ENCODE measurements at places on chromosomes 6 and 20.

- peak; percentile 78 for DNase-seq
Observed at GRCh38 chr20:50980851-50981713, 22.5 kb downstream of the MOCS3 start.

DNA sequence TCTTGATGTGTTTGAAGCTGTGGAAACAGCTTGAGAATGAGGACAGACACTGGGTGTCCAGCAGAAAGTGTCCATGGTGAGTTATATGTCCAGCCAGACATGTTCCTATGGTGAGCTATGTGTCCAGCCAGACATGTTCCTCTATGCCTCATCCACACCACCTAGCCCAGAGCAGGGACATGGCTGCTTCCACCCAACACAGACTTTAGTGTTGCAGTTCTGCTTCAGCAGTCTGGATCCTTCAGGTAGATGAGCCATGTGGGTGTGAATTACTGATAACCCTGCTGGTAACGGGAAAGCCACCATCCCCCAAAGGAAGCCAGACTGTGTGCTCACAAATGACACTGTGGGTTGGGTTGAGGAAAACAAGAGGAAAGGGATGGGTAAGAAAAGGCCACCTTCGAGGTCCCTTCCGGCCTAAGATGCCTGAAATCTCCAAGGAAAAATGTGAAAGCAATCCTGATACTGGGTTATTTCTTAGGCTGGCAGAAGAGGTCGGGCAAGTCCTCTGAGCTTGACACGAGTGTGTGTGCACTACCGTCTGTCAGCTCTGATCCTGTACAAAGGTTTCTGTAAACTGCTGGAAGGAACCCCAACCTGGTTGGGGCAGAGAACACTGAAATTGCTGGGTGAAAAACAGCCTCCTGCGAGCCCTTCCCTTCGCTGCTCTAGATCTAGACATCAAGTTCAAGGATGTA is 77.8 kb downstream of the NINL start:
- no peak for DNase-seq

- DNase-seq, result no peak
Observed at GRCh38 chr20:54382419-54382818, 93.0 kb upstream of the DOK5 start.

DNA sequence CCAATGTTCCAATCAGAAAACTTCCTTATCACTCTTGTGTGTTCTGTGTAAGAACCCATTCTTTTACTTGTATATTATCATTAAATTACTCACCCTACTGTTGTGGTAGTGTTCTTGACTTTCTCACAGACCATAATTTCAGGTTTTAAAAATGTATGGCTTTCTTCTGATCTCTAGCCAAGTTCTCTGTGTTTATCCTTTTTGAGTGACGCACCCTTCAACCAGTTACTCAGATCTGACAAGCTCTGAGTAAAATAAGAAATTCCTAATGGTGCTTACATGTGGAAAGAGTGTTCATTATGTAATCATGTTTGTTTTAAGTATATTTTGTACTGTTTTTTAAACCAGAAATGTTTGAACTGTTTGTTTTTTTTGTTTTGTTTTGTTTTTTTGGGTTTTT is 11.0 kb downstream of the TBPL1 start:
- DNase-seq, result peak; percentile 78

DNA sequence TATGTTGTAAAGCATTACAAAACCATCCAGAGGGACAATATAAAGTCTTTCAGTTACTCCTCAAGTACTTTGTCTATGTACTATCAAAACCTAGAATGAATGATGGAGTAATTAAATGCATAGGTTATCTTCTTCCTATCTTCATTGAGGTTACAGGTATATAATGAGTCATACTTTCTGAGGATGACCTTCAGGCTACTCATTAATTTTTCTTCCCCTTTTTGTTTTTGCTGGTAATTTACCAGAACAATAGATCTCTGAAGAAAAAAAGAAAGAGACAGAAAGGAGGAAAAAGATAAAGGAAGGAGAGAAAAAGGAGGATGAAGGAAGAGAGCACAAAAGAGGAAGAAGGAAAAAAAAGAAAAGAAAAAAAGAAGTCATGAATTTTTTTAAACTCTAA is 398.4 kb downstream of the TBC1D32 start:
- DNase-seq, result no peak

GRCh38 chr20:1868856-1869255 is 26.4 kb upstream of the SIRPA start:
- DNase-seq, result peak; percentile 32

GRCh38 chr6:167497428-167498056 is 172.7 kb downstream of the TTLL2 start:
- no peak for DNase-seq

DNA sequence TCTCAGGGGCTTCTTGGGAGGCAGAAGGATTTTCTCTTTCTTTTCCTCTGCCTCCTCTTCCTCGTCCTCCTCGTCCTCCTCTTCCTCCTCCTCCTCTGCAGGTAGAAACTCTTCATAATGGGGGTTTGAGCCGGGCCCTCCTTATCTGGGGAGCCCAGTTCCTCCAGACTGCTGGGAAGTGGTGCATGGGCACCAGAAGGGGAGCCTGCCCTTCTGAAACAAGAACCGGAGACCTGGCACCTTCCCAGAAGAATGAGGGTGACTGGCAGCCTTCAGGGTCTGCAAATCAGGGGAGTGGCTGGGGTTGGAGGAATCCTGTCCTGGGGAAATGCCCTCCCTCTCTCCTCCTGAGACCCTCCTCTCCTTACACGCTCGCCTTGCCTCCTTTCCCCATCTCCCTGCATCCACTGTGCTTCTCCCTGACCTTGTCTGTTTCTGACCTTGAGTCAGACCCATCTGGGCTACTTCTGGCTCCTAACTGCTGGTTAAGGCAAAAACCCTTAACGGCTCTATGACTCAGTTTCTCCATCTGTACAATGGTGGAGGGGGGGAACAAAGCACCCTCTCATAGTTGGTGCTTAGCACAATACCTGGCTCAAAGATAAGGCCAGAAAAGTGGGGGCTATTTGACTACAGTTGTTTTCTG is 1.7 kb downstream of the TULP1 start:
- no peak for DNase-seq

DNA sequence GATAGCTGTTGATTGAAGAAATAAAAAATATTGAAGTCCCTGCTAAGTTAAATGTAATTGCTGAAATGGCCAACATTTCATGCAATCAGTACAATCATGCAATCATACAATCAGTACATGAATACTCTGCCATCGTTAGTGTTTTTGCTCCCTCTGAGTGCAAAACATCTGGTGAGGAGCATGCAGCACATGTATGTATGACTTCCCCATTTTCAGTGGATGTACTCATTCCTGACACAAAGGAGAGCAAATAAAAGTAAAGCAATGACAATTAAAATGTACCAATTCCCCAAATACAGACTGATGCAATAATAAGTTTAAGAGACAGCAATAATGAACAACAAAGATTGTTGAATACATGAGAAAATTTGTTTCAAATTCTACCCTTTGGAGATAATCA is 140.7 kb downstream of the PLCB1 start:
- DNase-seq, result no peak

DNA sequence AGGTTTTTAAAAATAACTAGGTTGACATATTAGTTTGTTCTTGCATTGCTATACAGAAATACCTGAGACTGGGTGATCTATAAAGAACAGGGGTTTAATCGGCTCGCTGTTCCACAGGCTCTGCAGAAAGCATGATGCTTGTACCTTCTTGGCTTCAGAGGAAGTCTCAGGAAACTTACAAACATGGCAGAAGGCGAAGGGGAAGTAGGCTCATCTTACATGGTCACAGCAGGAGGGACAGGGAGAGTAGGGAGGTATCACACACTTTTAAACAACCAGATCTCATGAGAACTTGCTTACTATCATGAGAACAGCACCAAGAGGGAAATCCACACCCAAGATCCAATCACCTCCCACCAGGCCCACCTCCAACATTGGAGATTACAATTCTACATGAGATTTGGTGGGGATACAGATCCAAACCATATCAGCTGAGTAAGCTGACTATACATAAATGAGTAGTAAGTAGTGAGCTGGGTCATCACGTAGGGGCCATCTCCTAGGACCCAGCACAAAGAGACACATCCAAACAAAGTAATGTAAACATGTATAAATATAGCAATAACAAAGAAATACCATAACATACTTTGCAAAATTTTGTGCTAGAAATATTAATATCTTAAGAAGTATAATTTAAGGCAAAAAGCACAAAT is 31.4 kb upstream of the SIRPG start:
- DNase-seq, result no peak

GRCh38 chr20:45969712-45970634 is 2.0 kb downstream of the ZNF335 start:
- peak; percentile 75 for DNase-seq

- DNase-seq, result no peak
Observed at GRCh38 chr20:12883507-12883885, 125.3 kb upstream of the SPTLC3 start.

DNA sequence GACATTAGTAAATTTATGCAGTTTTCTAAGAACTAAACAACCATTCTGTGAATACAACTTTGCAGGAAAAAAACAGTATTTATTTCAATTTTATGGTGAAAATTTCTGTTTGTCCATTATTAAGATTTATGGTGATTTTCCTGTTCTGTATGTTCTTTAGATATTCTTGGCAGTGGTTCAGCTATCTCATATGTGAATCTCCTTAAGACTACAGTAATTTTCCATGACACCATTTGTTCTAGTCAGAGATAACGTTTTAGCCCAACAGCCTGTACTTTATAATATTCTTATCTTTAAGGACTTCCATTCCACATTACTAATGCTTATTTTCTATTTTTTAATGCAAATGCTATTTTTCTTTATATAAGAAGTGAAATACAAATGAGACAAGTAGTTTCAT is 504.0 kb downstream of the RFPL4B start:
- DNase-seq, result no peak

GRCh38 chr20:43939762-43940121 is 25.1 kb downstream of the TOX2 start:
- peak; percentile 81 for DNase-seq

All from EL (cell line).